Gastroesophageal sphincter (tissue), 4 donors: ENCODE measurements at places on chromosomes 2 and 18. TPM values are rescaled to one million over a fixed set of nuclear protein-coding genes. Genes with fewer than 3 reads are reported as not detected.

Gene BABAM2
- total RNA-seq: 43.6 TPM

Gene C2orf78
- total RNA-seq: not detected

Gene CCDC85A
- total RNA-seq: 3.2 TPM

GRCh38 chr2:215280326-215280725, 31.5 kb upstream of the ATIC start:
- H3K27ac ChIP-seq: no peak overlapping the region
- H3K4me1 ChIP-seq: no peaks in the 10 kb centered on the region
- no peak for ATAC-seq
- H3K4me3 ChIP-seq: no peak overlapping the region
- H3K36me3 ChIP-seq: no peaks in the 10 kb centered on the region

- no peaks in the 10 kb centered on the region for H3K4me1 ChIP-seq
- no peaks in the 10 kb centered on the region for H3K36me3 ChIP-seq
- H3K27me3 ChIP-seq: no peaks in the 10 kb centered on the region
These were observed 84.5 kb upstream of the HK2 start for GRCh38 chr2:74749432-74749831.

GRCh38 chr2:127330753-127331152, 36.8 kb upstream of the ERCC3 start:
- no peaks in the 10 kb centered on the region for H3K36me3 ChIP-seq
- H3K4me1 ChIP-seq: no peaks in the 10 kb centered on the region
- no peak for ATAC-seq
- H3K27ac ChIP-seq: no peak overlapping the region
- no peaks in the 10 kb centered on the region for H3K27me3 ChIP-seq
- H3K4me3 ChIP-seq: no peak overlapping the region

- ATAC-seq: no peak
- H3K36me3 ChIP-seq: no peaks in the 10 kb centered on the region
- no peak overlapping the region for H3K27ac ChIP-seq
- no peaks in the 10 kb centered on the region for H3K27me3 ChIP-seq
- H3K4me3 ChIP-seq: no peak overlapping the region
These were observed 158.6 kb upstream of the RAB6C start for GRCh38 chr2:129820908-129821307.

DNA sequence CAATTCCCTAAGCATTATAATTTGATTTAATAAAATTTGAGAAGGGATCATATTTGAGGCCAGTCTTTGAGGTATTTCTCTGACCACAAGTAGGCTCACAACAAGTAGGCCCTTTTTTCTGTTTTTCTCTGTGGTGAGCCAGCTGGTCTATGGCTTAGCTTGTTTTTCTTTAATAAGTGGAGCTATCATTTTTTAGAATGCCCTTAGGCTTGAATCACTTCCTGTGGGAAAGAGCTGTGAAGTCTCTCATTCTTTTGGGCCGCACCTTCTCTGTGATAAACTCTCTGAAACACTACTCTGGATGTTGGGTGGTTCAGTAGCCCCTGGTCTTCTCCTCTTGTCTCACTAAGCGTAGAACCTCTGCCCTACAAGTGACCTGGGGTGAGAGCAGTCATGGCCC, 235.9 kb downstream of the SUCLG1 start:
- H3K4me3 ChIP-seq: no peak overlapping the region
- H3K4me1 ChIP-seq: no peaks in the 10 kb centered on the region
- no peak for ATAC-seq
- no peaks in the 10 kb centered on the region for H3K27me3 ChIP-seq
- no peaks in the 10 kb centered on the region for H3K36me3 ChIP-seq

- no peaks in the 10 kb centered on the region for H3K36me3 ChIP-seq
- no peak overlapping the region for H3K27ac ChIP-seq
- ATAC-seq: no peak
- H3K27me3 ChIP-seq: no peaks in the 10 kb centered on the region
- H3K4me3 ChIP-seq: no peak overlapping the region
These were observed 392.1 kb downstream of the PTH2R start for GRCh38 chr2:208798698-208799097.

DNA sequence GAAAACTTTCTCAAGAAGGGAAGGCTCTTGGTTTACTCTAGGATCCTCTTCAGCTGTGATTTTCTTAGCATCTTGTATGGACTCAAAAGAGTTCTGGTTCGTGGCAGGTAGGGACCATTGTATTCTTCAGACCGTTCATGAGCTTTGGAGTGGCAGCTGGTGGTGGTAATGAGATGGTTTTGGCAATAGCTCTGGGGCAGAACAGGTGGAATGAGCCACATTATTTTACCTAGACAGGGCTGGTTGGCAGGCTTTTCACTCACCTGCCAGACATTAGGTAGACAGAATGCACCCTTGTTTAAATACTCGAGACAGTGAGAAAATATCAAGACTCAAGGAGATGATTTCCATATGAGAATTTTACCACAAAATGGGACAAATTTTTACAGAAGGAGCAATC, 26.2 kb upstream of the MGAT5 start:
- H3K4me3 ChIP-seq: no peak overlapping the region
- ATAC-seq: no peak
- H3K27me3 ChIP-seq: no peaks in the 10 kb centered on the region
- no peaks in the 10 kb centered on the region for H3K36me3 ChIP-seq
- no peak overlapping the region for H3K27ac ChIP-seq
- peaks cover 3% of the 10 kb centered on the region for H3K4me1 ChIP-seq
